ENCODE measurements at places on chromosomes 5 and 9.

DNA sequence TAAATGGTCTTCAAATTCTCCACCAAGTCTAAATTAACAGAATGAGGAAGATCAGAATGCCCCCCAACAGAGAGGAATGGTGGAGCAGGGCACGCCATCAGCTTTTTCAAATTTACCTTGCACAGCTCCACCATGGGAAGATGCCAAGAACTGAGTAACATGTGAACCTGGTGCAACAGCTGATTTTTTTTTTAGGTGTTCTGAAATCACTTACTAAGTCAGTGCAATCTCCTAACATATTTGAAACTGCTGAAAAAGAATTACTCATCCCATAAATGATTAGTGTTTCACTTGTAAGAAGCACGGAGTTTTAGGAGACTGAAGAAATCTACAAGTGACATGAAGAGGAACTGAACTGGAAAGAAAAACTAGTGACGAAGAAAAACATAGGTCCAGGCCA is 5.1 kb downstream of the TMEM245 start:
- DNase-seq: no peak

GRCh38 chr5:157362982-157363381 is 97.0 kb upstream of the NIPAL4 start:
- no peak for DNase-seq

- DNase-seq: no peak
Observed at GRCh38 chr5:79546782-79547428, 33.0 kb upstream of the HOMER1 start.

GRCh38 chr5:180119031-180119902 is 47.7 kb upstream of the RNF130 start:
- DNase-seq: no peak

DNA sequence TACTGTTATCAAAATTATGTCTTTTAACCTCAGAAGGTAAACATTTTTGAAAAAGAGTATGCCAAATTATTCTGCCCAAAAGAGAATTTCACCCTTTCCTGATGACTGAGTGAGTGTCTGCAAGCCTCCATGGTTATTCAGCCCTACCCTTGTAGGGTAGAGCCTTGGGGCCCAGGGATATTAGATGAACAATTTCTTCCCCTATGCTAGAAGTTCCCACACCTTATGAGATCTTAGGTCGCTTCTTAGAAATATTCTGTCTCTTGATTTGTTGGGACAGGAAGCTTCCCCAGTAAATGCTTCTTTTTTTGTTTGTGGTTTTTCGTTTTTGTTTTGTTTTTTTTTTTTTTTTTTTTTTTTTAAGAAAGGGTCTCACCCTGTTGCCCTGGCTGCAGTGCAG is 3.1 kb downstream of the CRB2 start:
- DNase-seq: no peak

DNA sequence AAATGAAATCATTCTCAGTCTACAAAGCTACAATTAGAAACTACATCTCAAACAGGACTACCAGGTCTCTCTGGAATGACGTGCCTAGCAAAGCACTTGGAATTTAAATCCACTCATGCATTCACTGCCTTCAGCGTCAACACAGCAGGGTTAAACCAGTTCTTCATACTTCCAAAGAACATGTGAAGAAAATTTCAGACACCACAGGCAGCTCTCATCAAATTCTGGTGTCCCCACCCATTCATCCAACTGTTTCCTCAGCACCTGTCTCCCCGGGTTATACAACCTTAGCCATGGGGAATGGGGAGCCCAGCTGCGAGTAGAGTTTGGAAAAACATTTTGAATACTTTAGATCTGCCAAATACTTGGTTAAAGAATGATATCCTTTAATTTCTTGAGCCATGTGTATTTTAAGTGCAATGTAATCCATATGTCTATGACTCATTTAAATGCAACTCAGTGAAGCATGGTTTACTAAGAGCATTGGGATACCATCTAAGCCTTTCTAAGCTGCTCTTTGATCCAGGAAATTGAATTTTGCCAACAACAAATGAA is 17.5 kb downstream of the ADAM19 start:
- no peak for DNase-seq

DNA sequence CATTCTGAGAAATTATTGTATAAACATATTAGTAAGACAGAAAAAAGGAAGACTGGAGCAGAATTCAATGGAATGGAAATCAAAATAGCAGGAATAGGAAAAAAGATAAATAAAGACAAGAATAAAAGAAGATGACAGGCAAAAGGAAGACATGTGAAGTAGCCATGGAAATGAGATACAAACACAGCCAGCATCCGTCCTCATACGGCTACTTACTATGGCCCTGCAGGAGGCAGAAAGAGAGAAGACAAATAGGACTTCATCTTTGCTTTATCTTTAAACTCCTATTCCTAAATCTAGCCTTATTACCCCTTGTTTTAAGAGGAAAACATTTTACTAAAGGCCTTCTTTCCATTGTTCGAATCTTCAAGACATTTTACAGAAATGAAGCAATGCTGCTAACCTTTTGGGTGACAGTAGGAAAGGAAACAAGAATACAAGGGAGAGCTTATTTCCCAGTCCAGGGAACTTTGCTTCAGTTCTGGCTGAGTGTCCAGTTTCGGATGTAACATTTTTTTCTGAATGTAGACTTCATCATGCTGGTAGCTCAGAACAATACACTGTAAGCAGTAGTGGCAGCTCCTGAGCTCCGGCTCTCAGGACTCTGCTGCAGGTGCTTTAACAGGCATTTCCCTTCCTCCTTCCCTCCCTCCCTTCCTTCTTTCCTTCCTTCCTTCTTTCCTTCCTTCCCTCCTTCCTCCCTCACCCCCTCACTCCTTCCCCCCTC is 106.4 kb upstream of the SLC12A2 start:
- no peak for DNase-seq

DNA sequence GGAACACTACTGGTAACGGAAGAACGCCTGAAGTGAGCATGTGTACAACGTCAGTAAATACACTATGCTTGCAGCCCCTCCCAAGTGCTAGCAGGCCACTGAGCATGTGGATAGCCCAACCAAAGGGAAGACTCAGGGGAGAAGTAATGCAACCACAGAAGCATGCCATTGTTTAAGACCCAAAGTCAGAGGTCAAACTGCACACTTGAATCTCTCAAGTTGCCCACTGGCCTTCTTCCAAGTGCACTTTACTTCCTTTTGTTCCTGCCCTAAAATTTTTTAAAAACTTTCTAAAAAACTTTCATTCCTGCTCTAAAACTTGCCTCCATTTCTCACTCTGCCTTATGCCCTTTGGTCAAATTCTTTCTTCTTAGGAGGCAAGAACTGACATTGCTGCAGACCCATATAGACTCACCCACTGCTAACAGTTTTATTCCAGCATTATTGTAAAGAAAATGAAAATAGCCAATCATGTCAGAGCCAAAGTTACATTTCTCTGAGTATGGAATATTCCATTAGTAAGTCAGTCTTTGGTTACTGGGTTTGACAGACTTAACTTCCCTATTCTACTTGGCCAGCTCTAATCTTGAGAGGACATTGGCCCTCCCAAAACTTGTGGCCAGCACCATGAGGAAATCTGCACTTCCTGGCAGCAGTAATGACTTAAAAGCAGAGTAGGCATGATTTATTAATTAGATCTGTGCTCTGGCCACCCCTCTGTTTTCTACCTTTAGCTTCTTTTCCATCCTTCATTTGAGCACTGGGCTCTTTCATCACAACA is 76.9 kb downstream of the TSSK1B start:
- no peak for DNase-seq

GRCh38 chr9:128159522-128159783 is 612 bp upstream of the BBLN start:
- no peak for DNase-seq
